ENCODE measurements at places on chromosomes 12 and 14.

GRCh38 chr12:3552726-3553045 lies 61.7 kb downstream of the PRMT8 start:
- DNase-seq = no peak

- DNase-seq = no peak
Observed at GRCh38 chr14:84375235-84375634, 1154.7 kb upstream of the FLRT2 start.

DNA sequence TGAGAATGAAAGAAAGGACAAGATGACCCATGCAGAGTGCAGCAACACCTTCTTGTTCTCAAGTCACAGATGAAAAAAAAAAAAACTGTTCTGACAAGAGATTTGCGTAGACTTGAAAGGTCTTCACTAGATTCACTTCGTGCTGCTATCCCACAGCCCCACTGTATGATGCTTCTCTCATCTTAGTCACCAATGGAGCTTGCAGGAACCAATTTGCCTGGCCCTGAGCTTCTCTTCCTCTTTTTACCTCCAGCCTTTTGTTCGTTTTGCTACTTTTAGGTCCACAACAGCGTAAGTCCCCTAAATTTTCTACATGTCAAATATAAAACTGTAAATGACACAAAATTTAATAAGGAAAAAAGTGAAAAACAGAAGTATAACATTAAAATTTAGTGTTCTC lies 107.9 kb upstream of the NAP1L1 start:
- no peak for DNase-seq

- no peak for DNase-seq
Observed at GRCh38 chr12:10113075-10113474, 14.3 kb upstream of the CLEC1A start.

DNA sequence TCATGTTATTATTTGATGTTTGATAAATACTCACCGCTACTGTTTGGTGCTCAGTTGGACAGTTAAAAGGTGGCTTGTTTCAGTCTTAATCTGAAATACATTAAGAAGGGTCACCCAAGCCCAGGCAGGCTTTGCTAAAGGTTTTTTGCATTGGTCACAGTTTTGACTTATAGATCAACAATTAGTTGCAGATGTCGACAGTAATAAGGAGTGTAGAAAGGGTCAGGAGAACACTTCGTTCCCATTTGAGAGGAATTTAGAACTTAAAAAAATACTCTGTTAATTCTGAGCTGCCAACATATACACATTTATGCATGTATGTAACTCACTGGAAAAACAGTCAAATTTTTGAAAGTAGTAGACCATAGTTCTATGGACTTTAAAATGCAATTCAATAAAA lies 130.3 kb downstream of the TMEM30B start:
- DNase-seq = no peak

- no peak for DNase-seq
Observed at GRCh38 chr14:68925373-68925772, 53.7 kb downstream of the ACTN1 start.

- DNase-seq = no peak
Observed at GRCh38 chr12:94733727-94734126, 83.4 kb upstream of the TMCC3 start.

DNA sequence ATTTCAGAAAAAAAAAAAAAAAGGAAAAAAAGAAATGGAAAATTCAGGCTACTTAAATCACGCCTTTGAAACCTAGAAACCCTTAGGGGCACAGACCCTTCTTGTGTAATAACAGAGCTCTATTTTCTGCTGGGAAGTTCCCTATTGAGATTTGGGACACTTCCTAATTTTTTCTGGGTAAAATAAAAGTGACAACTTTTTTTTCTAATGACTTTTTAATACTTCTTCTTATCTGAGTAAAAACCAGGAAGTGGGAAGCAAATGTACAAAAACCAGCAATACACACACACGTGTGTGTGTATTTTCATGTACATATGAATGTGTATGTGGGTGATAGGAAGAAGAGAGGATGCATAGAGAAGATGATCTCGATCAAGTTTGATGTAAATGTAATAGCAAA lies 35.8 kb downstream of the ETV6 start:
- DNase-seq = no peak

DNA sequence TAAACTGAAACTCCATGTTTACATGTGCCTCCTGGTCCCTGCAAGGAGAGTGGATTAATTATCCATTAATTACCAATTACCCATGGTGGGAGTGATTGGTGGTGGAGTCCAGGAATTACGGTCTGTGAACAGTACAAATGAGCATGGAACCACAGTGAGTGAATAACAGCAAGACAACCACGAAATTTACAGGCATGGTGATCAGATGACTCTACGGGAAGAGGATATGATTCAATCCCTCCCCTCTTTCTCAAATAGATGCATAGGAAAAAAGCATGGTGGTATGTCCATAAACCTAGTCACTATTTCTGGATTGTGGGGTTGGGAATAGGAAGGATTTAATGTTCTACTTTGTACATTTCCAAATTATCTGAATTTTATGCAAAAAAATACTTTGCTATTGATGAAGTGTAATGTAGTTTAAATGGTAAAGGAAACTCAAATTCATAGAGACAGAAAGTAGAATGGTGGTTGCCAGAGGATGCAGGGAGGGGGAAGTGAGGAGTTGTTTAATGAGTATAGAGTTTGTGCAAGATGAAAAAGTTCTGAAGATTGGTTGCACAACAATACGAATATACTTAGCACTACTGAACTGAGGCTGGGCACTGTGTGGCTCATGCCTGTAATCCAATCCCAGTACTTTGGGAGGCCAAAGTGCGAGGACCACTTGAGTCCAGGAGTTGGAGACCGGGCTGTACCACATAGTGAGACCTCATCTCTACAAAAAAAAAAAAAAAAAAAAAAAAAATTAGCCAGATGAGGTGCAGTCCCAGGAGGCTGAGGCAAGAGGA lies 41.2 kb upstream of the C12orf75 start:
- DNase-seq = no peak

DNA sequence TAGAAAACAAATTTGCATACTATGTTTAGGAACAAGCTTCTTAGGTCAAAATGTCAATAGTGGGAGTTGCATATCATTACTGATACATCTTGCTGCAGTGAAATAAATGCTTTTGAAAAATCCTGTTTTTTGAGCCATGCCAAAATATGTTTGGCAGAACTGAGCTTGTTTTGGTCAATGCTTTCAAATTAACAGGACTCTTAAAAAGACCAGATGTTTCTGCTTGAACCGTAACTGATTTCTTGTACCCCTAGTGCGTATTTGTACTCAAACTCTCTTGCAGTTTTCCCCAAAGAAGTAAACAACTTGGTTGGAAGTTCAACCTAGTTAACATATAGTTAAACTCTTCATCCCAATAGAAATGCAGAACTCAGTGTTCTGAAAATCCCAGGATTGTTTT lies 3.4 kb downstream of the TRHDE start:
- no peak for DNase-seq

DNA sequence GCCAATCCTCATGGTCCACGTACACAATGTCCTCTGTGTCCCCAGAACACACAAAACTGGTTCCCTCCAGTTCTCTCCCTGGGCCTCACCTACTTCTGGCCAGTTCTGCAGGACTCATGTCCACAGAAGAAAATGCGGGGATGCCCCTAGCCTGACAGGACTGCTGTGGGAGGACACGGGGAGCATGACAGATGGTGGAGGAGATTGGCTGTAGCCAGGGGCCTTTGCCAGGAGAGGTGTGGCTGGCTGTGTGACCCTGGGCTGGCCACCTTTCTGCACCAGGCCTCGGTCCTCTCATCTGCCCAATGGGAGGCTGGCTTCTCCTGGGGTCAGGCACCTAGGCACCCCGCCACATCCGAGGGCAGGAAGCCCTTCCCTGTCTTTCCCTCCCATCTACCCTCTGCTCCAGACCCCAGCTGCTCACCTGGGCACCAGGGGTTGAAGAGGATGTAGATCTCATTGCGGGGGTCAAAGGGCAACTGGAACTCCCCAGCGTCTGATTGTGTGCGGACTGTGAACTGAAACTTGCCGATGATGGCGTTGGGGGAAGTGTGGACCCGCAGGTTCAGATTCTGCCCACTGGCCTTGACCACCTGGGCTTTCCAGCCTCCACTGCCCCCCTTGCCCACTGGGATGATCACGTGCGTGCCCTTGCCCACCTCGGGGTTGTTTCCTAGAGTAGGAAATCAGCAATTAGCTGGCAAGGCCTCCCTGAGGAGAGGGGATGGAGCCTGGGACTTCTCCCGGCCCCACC lies 2.8 kb downstream of the TGM1 start:
- DNase-seq = no peak

GRCh38 chr14:100086361-100086760 lies 21.1 kb downstream of the EVL start:
- DNase-seq = no peak

- no peak for DNase-seq
Observed at GRCh38 chr14:31239741-31240140, 32.1 kb upstream of the HECTD1 start.

DNA sequence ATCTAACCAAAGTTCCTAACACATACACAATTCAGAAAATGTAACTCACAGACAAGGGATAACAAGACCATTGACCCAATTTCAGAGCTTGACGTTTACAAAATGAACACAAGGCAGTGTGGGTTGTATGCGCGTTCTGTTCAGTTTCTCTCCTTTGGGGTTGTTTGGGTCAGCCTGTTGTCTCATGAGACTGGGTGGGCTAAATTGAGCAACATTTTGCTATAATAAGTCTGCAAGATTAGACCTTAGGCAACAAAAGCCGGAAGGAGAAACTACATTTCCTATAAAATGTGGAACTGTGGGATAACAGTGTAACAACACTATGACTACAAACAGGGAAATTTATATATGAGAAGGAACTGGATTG lies 18.8 kb upstream of the LTA4H start:
- DNase-seq = no peak

GRCh38 chr12:75305412-75306332 lies 24.5 kb downstream of the CAPS2 start:
- DNase-seq = no peak

GRCh38 chr14:26841920-26842741 lies 244.3 kb upstream of the NOVA1 start:
- no peak for DNase-seq

DNA sequence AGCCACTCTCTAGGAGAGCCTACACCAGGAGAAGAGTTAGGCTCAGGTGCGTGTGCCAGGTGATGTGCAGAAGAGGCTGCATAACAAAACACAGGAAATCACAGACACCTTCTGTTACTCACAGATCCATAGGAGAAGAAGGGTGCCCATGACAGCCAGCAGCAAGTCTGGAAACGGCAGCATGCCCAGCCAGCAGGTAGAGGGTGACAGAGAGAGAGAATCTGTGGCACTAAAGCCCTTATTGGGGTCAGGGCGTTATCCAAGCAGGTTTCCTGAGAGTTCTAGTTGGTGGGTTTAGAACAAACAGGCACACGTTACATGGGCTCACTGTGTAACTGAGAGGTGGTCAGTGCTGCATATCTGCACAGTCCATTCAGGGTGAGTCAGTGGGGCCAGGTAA lies 14.9 kb upstream of the SLC8A3 start:
- no peak for DNase-seq

GRCh38 chr12:96190413-96191108 lies 3.6 kb upstream of the ELK3 start:
- no peak for DNase-seq

DNA sequence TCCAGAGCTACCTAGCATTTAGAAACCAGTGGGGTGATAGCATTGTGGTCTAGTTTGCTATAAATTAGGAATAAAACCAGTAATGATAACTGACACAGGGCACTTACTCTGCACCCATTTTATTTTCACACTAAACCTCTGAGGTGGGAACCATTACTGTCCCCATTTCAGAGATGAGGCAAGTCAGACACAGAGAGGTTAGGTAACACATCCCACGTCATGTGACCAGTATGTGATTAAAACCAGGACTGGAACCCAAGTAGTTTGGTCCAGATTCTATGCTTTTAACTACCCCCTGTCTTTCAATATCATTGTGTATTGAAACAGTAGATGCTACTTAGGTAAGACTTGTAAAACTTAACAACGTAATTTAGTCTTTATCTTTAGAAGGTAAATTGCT lies 110.2 kb downstream of the PLXNC1 start:
- no peak for DNase-seq

DNA sequence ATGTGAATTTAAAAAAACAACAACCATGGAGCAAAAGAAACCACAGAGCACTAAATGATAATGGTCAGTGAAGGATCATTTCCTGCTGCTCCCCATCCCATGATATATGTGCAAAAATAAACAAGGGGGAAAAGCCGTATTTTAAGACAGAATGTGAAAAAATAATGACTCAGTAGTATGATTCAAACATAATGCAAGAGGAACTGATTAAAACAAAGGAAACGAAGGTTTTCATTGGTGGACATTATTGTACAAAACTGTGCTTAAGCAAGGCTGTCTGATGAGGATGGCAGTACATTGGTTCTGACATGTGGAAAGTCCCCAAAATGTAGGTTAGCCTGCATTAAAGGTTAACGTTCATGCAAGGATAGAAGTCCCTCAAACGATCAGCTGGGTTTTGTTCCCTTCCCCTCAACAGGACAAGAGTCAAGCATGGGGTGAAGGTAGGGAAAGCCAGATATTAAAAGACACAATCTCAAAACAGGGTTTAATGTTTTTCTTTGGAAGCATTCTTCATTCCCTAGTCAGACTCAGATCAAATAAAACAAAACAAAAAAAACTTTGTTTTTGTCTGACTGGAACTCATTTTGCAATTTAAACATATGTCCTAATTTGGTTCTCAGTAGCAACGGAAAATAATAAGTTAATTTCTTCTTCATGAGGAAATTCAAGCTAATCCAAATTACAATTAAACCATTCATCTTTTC lies 26.3 kb upstream of the PTGDR start:
- no peak for DNase-seq

DNA sequence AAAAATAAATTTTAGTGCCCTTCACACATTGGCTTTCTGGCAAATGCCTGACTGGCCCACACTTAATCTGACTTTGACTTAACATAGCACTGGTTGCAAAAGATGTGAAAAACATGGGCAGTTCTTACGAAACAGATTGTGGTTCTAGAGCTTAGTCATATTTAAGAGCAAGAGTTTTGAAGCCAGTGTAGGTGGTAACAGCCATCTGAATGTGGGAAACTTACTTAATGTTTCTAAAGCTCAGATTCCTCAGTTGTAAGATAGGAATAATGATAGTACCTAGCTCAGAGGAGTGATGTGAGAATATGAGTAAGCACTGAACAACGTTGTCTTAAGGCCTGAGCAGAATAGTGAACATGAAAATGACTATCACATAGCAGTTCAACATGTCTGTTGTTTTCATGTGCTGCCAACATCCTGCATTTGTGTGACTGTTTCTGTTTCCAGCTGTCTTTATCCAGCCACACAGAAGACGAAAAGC lies 262.7 kb downstream of the SYT1 start:
- DNase-seq = no peak

DNA sequence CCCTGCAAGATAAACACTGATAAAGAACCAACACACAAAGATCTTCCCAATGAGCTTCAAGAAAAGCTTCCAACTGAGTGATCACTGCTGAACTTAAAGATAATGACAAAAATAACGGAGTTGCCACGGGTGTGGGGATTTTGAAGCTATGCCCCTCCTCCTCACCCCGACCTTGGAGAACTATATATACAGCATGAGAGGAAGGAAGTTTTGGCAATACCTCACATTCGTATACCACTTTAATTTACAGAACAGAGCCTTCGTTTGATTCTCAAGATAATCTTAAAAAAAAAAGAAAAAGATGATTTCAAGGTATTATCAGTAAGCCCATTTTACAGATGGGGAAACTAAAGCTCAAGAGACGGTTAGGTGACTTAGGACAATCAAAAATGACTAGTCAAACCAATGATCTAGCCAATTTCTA lies 715 bp downstream of the NEK9 start:
- DNase-seq = no peak
